Thymus (tissue), 14 donors: ENCODE measurements at places on chromosomes 13 and 19. TPM values are rescaled to one million over a fixed set of nuclear protein-coding genes. Genes with fewer than 3 reads are reported as not detected.

GRCh38 chr19:5932146-5932545 lies 18.1 kb downstream of the CAPS start:
- no peak for DNase-seq
- peaks cover 84% of the 10 kb centered on the region for H3K36me3 ChIP-seq

DNA sequence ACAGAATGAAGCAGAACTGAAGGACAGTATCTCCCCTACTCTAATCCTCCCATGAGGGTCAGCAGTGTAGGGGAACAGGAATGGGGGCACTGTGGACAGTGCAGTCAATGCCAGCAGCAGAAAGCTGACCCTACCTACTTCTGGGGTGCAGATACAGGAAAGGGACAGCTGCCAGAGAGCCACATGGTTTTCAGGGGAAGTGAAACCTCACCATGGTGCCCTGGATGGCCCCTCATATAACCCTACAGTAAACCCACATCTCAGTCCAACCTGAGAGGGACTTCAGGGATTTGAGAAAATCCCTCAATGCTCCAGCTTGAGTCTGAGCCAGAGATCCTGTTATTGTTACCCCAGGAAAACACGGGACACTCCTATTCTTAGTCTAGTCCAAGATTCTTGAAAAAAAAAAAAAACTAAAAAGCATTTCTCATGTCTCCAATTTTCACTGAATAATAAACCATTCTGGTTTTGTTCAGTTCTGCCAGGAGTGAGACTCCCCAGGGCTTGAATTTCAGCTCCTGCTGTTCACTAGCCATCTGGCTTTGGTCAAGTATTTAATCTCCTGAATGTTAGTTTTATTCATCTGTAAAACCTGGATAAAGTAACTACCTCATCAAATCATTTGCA lies 511.6 kb upstream of the ARGLU1 start:
- no peak overlapping the region for H3K4me3 ChIP-seq
- H3K4me1 ChIP-seq: no peaks in the 10 kb centered on the region
- DNase-seq: no peak
- no peaks in the 10 kb centered on the region for H3K36me3 ChIP-seq

TMEM150B gene
- 0.76 TPM for total RNA-seq

POLRMT gene
- 37.0 TPM for total RNA-seq

ZNF628 gene
- total RNA-seq: 1.1 TPM

C13orf46 gene
- 0.05 TPM for total RNA-seq
